NCI-H510A (cell line): ENCODE measurements at places on chromosomes 7 and 10.

DNA sequence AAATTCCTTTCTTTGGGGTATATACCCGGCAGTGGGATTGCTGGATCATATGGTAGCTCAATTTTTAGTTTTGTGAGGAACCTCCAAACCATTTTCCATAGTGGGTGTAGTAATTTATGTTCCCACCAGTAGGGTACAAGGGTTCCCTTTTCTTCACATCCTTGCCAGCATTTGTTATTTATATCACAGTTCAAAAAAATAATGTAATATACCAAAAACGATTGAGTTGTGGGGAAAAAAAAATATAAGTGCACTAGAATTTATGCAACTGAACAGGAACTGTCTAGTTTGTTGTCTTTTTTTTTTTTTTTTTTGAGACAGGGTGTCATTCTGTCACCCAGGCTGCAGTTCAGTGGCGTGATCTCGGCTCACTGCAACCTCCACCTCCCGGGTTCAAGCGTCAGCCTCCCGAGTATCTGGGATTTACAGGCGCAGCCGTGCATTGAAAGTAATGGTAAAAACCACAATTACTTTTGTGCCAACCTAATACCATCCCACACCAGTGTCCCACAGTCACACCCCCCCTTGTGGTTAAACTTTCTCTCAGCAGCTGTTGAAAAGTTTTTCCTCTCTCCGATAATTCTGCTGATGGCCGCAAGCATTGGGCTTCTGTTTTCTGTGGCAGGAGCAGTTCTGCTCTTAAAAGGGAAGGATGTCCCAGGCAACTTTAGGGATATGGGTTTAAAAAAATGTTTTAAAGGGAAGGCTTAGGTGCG lies 6.8 kb upstream of the LAT2 start:
- DNase-seq, result no peak

- no peak for DNase-seq
Measured at GRCh38 chr7:12323415-12323814, 80.2 kb downstream of the VWDE start.

DNA sequence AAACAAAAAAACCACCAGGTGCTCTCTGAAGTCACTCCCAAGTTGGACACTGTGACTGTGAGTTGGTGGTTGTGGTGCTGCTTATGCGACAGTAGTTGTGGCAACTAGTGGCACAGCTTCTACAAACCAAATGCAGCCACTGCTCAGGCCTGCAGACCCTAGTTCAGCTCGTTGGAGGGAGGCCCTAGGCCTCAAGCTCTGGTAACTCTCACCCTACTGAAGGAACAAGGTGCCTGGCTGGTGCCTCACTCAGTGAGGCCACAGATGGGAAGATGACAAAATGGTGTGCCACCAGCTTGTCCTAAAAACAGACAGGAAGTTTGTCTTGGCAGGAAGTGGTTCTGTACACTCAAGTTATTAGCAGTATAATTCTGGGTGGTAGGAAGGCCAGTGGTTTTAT lies 45.3 kb upstream of the RAPGEF5 start:
- no peak for DNase-seq

- DNase-seq, result no peak
Measured at GRCh38 chr7:18276380-18276779, 219.2 kb upstream of the HDAC9 start.

GRCh38 chr10:33010132-33011037 lies 52.4 kb upstream of the ITGB1 start:
- no peak for DNase-seq

DNA sequence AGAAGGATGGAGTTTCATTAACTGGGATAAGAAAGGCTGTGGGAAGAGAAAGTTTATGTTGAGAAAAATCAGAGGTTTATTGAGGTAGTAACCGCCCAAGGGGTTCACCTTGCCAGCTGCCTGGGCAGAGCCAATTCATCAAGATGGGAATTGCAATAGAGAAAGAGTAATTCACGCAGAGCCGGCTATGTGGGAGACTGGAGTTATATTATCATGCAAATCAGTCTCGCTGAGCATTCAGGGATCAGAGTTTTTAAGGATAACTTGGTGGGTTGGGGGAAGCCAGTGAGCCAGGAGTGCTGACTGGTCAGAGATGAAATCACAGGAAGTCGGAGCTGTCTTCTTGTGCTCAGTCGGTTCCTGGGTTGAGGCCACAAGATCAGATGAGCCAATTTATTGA lies 70.6 kb downstream of the MALRD1 start:
- DNase-seq, result no peak
